ENCODE measurements at places on chromosomes 12 and 14. TPM values are rescaled to one million over a fixed set of nuclear protein-coding genes. Genes with fewer than 3 reads are reported as not detected.

TTC9 gene
- total RNA-seq, result 1.6 TPM

SLC39A5 gene
- total RNA-seq, result 0.68 TPM

KRT85 gene
- not detected for total RNA-seq

CDKL1 gene
- 15.7 TPM for total RNA-seq

ARHGEF25 gene
- total RNA-seq, result 29.5 TPM

ADAM21 gene
- total RNA-seq, result 0.15 TPM

- DNase-seq, result no peak
- H3K36me3 ChIP-seq, result peaks cover 1% of the 10 kb centered on the region
- H3K27me3 ChIP-seq, result no peaks in the 10 kb centered on the region
- H3K4me1 ChIP-seq, result peaks cover 32% of the 10 kb centered on the region
- H3K27ac ChIP-seq, result peak overlapping the region; percentile 63
- no peak overlapping the region for H3K4me3 ChIP-seq
These were observed 55.7 kb upstream of the PTGR2 start for GRCh38 chr14:73795974-73796373.

GRCh38 chr14:63241096-63241495 lies 36.9 kb downstream of the RHOJ start:
- no peaks in the 10 kb centered on the region for H3K27me3 ChIP-seq
- H3K36me3 ChIP-seq, result peaks cover 5% of the 10 kb centered on the region
- H3K4me1 ChIP-seq, result peaks cover 38% of the 10 kb centered on the region
- H3K27ac ChIP-seq, result no peak overlapping the region

DNA sequence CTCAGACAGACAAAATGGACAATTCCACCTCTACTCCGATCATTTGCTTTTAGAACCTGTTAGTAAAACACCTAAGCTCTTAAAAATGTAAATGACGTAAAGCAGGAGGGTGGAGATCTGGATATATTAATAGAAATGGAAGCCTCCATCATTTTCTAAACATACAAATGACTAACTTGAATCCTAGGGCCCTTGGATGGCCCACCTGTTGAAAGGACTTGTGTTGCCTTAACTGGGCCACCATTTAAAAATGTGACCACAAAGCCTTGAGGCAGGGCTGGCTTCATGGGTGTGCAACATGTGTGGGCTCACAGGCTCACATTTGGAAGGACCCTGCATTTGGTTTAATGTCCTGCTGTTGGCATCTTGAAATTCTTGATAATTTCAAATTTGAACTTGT lies 131.5 kb upstream of the PRMT8 start:
- no peaks in the 10 kb centered on the region for H3K36me3 ChIP-seq
- peaks cover 45% of the 10 kb centered on the region for H3K27me3 ChIP-seq
- H3K27ac ChIP-seq, result no peak overlapping the region

GRCh38 chr12:27841392-27841882 lies 61.4 kb upstream of the MANSC4 start:
- no peaks in the 10 kb centered on the region for H3K36me3 ChIP-seq
- H3K4me3 ChIP-seq, result no peak overlapping the region
- H3K27ac ChIP-seq, result no peak overlapping the region
- H3K4me1 ChIP-seq, result peaks cover 20% of the 10 kb centered on the region
- H3K27me3 ChIP-seq, result no peaks in the 10 kb centered on the region

DNA sequence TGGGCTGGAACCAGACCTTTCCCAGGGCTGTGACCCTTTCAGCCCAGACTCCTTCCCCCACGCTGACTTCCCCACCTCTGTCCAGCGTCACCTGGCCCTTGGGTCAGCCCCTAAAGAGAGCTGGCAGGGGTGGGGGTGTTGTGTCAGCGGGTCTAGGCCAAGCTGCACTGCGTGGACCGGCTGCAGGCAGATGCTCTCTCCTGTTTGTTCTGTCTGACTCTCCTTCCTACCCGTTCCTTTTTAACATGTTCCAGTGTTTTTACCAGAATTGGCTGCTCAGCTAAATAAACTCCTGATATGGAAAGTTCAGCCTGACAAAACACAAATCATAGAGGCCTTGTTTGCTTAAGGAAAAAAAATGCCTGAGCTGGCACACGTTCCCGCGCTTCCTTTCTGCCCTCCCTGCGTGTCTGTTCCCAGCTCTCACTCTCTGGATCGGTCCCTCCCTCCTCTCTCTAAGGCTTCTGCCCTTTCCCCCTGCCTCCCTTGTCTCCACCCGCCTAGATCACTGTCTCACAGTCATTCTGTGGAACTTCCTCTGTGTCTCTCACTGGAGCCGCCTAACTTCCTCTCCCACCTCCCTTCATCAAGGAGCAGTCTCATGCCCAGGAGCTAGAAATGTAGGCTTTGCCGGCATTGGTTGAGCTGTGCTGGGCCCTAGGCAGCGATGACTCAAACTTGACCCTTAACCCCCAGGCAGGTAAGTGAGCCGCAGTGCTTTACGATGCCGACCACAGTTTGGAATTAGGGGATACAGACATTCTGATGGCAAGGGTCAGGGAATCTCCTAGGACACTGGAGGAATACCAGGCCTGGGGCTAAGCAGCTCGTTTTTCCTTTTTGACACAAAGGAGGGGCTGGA lies 15.5 kb upstream of the MLXIP start:
- H3K36me3 ChIP-seq, result peaks cover 13% of the 10 kb centered on the region
- H3K27me3 ChIP-seq, result no peaks in the 10 kb centered on the region
- H3K4me3 ChIP-seq, result peak overlapping the region; percentile 72
- H3K4me1 ChIP-seq, result peaks cover 46% of the 10 kb centered on the region

DNA sequence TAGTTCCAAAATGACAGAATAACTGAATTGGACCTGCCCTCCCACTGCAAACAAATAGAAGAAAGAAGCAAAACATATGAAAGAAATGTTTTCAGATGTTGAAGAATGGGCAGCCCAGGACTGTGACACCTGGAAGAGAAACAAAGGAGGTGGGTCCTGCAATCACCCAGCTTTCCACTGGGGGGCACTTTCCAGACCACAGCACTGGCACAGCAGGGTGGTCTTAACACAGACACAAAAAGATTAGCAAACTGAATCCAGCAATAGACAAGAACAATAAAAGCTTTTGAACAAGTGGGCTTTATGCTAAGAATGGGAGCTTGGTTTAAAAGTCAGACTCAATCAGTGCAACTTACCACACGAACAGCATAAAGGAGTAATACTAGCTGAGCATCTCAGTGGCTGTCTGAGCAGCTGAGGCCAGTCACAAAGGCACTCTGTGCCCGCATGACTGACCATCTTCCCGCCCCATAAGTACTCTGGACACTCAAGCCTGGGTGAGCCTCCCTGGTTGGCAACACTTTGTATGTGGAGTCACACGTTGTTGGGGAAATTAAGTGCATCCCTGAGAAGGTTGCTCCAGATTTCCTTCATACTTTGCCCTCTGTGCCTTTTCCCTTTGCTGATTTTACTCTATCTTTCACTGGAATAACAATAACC lies 27.7 kb downstream of the JKAMP start:
- H3K27ac ChIP-seq, result no peak overlapping the region
- no peak overlapping the region for H3K4me3 ChIP-seq
- H3K4me1 ChIP-seq, result peaks cover 3% of the 10 kb centered on the region
- peaks cover 3% of the 10 kb centered on the region for H3K36me3 ChIP-seq

DNA sequence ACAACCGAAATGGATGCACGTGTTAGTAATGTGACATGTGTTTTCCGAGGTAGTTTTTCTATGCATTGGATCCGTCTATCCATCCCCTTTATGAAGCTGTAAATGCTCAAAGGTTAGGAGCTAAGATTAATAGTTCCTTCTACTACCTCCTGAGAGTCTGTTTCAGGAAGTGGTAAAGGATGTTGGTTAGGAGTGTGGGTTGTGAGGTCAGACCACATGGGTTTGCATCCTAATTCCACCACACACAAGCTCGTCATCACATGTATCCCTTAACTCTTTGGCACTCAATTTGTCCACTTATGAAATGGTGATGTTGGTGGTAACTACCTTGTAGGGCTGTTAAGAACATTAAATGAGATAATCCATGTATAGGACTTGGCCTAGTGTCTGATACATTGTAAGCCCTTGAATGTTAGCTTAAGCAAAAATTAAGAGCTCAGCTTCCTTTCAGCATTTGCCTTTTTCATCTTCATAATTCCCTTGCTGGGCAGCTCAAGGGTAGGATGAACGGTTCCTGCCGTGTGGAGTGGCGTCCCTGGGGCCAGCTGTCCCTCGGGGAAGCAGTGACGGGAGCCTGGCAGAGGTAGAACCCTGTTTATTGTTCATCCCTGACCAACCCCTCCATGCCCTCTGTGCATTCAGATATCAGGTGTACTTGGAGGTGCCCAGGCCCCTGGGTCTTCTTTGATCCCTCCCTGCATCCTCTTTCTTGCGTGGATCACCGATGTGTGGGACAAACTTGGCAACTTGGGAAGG lies 52.3 kb downstream of the TSPAN9 start:
- no peaks in the 10 kb centered on the region for H3K27me3 ChIP-seq
- no peak overlapping the region for H3K4me3 ChIP-seq
- H3K27ac ChIP-seq, result no peak overlapping the region
- peaks cover 5% of the 10 kb centered on the region for H3K36me3 ChIP-seq
- peaks cover 44% of the 10 kb centered on the region for H3K4me1 ChIP-seq

Data from chondrocyte (in vitro differentiated cells).